Right cardiac atrium (tissue), 5 donors: ENCODE measurements at places on chromosomes 2 and 18. TPM values are rescaled to one million over a fixed set of nuclear protein-coding genes. Genes with fewer than 3 reads are reported as not detected.

IL18R1 gene
- total RNA-seq, result 2.7 TPM

IL1R2 gene
- total RNA-seq, result 3.0 TPM

ME2 gene
- 117 TPM for total RNA-seq

ARHGAP15 gene
- total RNA-seq, result 4.5 TPM

BOD1L2 gene
- not detected for total RNA-seq

PID1 gene
- total RNA-seq, result 11.0 TPM

RMND5A gene
- total RNA-seq, result 68.1 TPM

CNTNAP5 gene
- not detected for total RNA-seq

PJVK gene
- 2.4 TPM for total RNA-seq

TEX44 gene
- not detected for total RNA-seq

ABCB6 gene
- total RNA-seq, result 20.2 TPM

CD207 gene
- 0.20 TPM for total RNA-seq

ASIC4 gene
- 0.28 TPM for total RNA-seq

MC5R gene
- not detected for total RNA-seq

GRCh38 chr18:1708006-1708405 is 803.3 kb downstream of the ADCYAP1 start:
- DNase-seq, result no peak

- no peak for DNase-seq
These were observed 7.0 kb upstream of the FAM178B start for GRCh38 chr2:96993367-96993766.

- DNase-seq, result no peak
These were observed 41.8 kb downstream of the CNGA3 start for GRCh38 chr2:98388081-98388480.

DNA sequence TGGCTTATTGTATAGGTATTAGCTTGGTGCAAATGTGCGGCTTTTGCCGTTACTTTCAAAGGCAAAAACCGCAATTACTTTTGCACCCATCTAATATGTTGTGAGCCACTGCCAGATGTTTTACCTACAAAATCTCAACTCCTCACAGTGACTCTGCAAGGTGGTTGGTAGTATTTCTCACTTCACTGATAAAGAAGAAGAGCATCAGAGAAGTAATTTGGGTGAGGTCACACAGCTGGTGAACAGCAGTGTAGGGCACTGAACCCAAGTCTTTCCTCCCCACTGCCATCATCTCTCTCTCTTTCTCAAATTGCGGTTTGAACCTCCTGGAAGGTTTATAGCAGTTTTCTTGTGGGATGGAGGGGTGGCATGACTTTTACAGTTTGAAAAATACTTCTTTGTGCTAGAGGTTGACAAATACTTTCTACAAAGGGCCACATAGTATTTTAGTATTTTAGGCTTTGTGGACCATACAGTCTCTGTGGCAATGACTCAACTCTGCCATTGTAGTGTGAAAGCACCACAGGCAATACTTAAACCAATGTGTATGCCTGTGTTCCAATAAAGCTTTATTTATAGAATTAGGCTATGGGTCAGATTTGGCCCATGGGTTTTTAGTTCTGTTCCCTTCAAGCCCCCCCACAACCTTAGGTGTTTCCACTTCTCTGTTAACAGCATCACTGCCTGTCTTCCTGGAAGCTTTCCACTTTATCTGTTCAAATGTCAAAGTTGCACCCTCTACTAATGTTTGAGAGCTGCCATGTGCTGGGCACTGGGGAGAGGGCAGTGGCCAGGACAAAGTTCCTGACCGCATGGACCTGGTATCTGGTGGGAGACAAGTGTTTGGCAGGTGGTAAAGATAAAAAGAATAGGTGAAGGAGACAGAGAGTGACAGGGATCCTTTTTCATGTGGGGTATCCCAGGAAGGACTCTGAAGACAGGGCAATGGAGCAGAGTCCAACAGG is 30.1 kb downstream of the FHOD3 start:
- DNase-seq, result no peak

DNA sequence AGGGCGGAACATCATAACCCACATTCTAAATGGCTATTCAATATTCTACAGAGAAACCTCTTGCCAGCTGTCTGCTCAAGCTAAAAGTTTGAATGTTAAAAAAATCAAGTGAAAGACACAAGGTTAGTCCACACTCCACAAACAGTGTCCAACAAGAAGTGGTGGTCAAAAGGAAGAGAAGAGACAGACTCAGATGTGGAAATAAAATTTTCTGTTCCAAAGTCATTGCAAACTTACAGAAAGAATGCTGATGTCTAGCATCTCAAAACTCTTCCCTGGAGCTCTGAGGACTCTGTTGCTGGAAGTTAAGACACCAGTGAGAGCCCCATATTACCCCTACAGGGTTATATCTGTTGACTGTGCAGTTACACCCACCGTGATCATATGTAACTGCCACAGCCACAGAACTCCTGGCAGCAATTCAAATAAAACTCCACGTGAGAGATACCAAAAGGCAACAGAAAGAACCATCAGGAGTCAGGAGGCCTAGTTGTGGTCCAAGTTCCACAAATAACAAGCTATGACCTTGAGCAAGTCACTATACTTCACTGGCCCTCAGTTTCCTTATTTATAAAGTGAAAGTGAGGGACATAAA is 60.9 kb downstream of the AAK1 start:
- no peak for DNase-seq

- no peak for DNase-seq
These were observed 16.3 kb downstream of the SULT1C2 start for GRCh38 chr2:108304975-108305374.

GRCh38 chr18:49335677-49336076 is 124.8 kb downstream of the DYM start:
- DNase-seq, result no peak

GRCh38 chr2:191488135-191488534 is 189.8 kb upstream of the NABP1 start:
- peak; percentile 34 for DNase-seq

DNA sequence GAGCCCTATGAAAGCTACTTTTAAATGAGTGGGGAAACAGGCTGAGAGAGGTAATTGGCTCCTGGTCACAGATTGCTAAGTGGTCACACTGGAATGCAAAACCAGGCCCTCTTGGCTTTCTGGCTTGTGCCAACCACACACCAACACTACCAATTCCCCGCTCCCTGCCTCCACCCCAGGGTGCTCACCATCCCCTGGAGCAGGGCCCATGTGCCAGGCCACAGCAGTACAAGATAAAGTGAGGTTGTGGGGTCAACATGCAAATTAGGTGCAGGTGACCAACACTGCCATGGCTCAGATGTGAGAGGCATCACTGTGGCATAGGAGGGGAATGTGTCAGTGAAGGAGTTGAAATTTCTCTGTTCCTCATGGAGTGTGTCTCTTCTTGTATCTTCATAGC is 312.5 kb downstream of the MYCN start:
- no peak for DNase-seq

DNA sequence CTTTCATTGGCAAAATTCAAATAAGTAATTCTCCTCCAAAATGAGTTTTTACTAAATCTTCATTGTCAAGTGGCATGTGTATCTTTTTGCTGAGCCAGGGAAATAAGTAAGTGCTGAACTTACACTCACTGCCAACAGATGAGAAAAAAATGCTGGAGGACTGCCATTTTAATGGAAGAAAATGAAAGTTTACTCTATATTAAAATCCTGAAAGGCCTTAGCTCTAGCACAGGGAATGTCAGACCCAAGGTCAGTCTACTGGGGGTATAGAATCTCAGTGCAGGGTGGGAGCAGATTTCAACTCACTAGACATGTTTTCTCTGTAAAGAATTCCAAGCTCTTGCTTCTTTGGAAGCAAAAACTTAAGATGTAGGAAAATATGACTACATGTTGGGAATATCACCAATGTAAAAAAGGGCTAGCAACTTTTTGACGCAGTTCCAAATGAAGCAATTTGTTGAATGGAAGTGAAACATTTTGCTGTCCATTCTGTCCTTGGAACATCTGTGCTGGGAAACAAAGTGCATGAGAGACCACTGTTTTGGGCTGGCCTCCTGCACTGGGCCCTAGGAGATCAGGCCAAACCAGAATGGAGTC is 127.0 kb downstream of the ST6GAL2 start:
- no peak for DNase-seq

DNA sequence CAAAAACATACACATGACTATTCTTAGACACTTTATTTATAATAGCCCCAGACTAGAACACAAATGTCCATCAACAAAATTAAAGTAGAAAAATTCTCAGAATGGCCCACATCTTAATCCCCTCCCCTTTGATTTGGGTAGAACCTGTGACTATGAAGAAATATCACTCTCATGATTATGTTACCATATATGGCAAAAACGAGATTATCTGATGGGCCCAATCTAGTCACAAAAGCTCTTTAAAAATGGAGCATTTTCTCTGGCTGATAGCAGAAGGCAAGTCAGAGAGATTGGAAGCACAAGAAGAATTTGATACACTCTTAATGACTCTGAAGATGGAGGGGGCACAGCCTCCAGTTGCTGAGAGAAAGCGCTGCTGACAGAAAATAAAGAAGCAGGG is 39.6 kb downstream of the METTL4 start:
- no peak for DNase-seq

- DNase-seq, result no peak
These were observed 22.0 kb downstream of the RASGRP3 start for GRCh38 chr2:33498291-33498956.

- no peak for DNase-seq
These were observed 45.1 kb upstream of the SERTAD2 start for GRCh38 chr2:64698668-64699444.

GRCh38 chr2:205462681-205463345 is 219.5 kb upstream of the NRP2 start:
- no peak for DNase-seq

DNA sequence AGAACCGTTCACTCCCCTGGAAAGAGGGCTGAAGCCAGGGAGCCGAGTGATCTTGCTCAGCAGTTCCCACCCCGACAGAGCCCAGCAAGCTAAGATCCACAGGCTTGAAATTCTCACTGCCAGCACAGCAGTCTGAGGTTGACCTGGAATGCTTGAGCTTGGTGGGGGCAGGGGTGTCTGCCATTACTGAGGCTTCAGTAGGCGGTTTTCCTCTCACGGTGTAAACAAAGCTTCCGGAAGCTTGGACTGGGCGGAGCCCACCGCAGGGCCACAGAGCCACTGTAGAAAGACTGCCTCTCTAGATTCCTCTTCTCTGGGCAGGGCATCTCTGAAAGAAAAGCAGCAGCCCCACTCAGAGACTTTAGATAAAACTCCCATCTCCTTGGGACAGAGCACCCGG is 180.8 kb downstream of the WDR7 start:
- DNase-seq, result peak; percentile 15

- DNase-seq, result no peak
These were observed 5.0 kb upstream of the TET3 start for GRCh38 chr2:73979686-73980085.

DNA sequence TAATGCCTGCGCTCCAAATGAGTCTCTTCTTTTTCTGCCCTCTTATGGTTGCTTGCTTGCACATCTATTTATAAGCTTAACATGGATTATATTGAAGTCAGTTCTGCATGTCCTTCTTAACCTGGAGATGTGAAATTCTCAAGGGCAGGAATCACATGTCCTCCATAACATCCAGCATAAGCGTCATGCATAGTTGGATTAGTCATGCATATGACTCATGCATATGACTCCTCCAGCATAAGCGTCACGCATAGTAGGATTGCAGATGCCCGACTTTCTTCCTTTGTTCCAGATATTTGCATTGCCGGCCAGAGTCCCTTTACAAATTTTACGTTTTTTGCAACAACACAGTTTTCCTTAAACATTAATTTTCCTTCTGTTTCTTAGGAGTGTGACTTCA is 308.6 kb downstream of the TGIF1 start:
- no peak for DNase-seq

- DNase-seq, result peak; percentile 88
These were observed at the start of gene UNC80 for GRCh38 chr2:209771474-209772289. TSS of gene UNC80 (plus strand) at chr2:209771832. CDS start at chr2:209772073, 241 bp downstream.

DNA sequence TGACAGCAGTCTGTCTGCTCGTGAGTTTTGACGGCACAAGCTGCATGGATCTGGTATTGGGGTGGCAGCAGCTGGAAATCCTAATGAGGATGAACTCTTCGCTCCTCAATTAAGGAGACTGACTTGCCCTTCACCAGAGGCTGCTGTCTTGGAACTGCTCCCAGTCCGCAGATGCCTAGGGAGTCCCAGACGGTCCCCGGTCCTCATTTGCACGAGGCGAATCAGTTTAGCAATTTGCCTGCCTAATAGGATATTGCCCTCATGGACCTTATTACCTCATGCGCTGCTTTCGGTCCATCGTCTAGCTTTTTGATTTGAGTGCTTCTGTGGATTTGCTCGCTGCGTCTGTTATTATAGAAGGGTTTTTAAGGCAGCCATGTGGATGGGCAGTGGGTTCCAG is 40.6 kb downstream of the ASAP2 start:
- no peak for DNase-seq

- DNase-seq, result peak; percentile 43
These were observed 6.9 kb upstream of the STAT1 start for GRCh38 chr2:191020742-191021381.

- no peak for DNase-seq
These were observed 58.0 kb upstream of the PEX13 start for GRCh38 chr2:60959501-60959900.

DNA sequence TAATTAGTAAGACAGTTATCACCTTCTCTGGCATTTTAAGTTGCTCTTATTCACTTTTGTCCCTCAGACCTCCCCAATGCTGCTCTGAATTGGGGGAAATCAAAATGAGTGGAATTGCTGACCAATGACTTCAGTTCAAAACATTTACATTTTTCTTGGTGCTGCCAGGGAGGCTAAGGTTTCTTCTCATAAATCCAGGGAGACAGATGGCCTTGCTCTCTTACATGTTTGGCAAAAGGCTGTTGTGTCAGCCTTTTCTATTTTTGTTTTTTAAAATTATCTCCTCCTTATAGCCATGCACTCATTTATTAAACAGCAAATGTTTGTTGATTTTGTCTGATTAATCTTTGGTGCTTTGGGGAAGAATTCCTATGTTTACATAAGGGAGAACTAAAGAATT is 82.0 kb downstream of the GALNT13 start:
- no peak for DNase-seq

DNA sequence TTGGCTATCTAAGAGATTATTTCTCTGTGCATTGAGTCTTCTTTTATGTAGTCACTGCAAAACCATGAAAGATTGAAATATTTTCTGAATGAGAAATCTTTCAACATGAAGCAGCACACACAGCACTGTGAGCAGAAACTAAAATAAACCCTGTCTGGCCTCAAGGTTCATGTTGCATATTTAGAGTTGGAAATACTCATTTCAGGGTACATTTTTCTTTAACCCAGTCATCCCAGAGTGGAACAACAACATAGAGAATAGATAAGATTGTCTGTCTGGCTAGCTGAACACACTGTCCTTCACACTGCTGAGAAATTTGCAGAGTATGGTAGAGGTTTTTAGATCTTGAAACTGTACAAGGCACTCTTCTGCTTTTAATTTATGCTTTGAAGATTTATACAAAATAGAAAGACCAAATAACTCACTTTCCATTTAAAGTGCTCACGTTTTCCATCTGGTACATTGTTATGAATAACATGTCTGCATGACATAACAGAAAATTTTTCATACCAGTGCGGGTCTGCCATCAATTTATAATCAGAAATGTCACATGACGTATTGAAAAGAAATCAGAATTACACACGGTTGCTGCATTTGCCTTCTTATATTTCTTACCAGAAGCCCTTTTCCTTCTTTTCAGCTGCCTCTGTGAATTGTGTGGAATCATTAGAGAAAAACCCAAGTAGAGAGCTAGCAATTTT is 25.0 kb upstream of the FN1 start:
- DNase-seq, result no peak
